M059J (cell line): ENCODE measurements at places on chromosomes 7 and 10. TPM values are rescaled to one million over a fixed set of nuclear protein-coding genes. Genes with fewer than 3 reads are reported as not detected.

ADAM12 gene
- 43.4 and 76.1 TPM in 2 replicates for total RNA-seq

VWC2 gene
- total RNA-seq: under 0.01 TPM in 1 of 2 replicates, not detected in the other

TMEM229A gene
- total RNA-seq: not detected in 2 replicates

SRI gene
- total RNA-seq: 44.9 and 92.0 TPM in 2 replicates

NEUROD6 gene
- total RNA-seq: not detected in 2 replicates

ATP6V0E2 gene
- 76.4 and 76.6 TPM in 2 replicates for total RNA-seq
